ENCODE measurements at places on chromosomes 16 and 17.

DNA sequence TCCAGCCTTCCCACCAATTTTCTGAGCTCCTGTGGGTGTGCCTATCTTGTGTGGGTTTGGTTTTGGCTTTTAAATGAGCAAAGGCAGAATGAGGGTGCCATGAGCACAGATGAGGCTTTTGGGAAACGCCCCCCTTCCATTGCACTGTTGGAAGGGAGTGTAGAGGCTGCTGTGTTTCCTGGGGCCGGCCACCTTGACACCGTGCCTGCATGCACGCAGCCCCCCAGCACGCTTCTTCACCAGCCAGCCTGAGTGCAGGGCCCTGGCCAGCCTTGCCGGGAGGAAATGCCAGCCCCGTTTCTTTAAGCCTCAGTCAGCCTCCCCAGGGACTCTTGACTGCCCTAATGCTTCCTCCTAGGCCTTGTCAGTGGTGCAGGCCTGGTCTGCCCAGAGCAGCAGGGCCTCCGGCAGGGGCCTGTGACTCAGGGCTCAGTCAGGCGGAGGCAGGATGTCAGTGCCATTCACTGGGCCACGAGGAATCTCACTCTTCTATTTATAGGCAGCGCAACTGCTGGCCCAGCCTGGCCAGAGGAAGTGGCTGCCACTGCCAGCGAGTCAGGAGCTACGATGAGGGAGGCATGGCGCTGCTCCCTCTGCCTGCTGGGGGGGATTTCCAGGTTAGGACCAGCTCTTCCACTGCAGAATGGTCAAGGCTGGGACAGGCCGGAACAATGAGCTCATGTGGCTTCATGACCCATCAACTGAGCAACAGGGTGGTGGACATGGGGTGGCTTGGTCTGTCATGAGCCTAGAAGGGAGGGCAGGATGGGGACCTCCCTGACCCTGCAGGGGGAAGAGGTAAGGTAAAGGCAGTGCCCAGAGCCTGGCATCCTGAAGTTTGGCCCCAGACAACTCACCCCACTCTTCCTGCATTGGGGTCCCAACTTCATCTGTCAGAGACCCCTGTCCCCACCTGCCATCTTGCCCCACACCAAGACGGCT lies 205.2 kb downstream of the RAB11FIP4 start:
- DNase-seq = peak; percentile 39

DNA sequence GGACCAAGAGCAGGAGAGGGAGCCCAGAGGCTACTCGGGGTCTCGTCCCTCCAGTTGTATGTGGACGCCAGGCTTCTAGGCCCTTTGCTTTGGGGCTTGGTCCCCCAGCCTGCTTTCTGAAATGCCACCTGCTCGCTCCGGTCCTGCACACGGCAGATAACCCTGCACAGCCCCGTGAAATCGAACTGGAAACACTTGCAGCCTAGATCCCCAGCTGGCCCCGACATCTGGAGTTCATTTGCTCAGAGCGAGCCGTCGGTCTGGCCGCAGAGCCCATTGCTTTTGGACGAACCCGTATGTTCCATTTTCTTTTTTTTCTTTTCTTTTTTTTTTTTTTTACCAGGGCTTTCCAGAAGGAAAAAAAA lies 22.9 kb downstream of the C1QTNF1 start:
- DNase-seq = no peak

DNA sequence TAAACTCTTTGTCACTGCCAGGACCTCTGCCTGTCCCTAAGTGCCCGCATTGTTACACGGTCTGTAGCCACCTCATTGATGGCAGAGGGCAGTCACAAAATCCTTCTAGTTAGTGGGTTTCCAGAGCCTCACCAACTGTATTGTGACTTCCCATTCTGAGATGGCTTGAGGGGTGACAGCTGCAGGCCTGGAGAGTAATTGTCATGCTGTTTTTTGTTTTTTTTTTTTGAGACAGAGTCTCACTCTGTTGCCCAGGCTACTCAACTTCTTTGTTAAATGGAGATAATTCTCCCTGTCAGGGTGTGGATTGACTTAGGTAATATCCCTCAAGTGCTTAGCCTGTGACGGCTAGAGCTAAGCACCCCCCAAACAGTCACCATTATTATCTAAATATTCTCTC lies 77.9 kb downstream of the SDR42E1 start:
- DNase-seq = no peak

DNA sequence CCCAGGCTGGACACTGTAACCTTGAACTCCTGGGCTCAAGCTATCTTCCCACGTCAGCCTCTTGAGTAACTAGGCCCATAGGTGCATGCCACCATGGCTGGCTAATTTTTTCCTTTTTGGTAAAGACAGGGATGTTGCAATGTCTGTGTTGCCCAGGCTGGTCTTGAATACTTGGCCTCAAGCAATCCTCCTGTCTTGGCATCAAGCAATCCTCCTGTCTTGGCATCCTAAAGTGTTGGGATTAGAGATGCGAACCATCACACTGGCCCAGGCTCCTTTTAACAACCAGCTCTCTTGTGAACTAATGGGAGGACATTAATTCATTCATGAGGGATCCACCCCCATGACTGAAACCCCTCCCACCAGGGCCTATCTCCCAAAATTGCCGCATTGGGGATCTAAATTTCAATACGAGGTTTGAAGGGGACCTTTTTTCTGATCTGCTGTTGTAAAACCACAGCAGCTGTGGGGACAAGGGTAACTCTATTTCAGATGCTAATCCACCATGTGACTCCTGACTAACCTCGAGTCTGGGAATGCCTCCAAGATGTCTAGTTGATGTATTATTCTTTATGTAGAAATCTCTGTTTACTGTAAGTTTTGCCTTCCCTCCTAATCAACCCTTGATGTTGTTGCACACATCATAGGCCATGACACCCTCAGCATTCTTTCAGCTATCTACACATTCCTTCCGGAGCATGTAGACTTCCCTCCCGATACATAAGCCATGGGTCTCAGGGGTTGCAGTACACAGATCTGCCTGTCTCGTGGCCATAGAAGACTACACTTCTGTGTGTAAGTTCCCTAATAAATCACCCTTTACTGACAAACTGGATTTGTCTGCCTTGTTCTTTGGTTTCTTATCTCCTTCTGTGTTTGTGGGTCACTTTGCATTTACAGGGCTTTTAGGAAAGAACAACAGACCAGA lies 37.6 kb downstream of the RNF112 start:
- no peak for DNase-seq

- no peak for DNase-seq
Measured at GRCh38 chr17:71511266-71511995, 609.4 kb upstream of the SOX9 start.

All from NT2/D1 (cell line).